ENCODE measurements at places on chromosomes 7 and 10. TPM values are rescaled to one million over a fixed set of nuclear protein-coding genes. Genes with fewer than 3 reads are reported as not detected.

NPFFR1 gene
- polyA plus RNA-seq: not detected

PKD2L1 gene
- not detected for polyA plus RNA-seq

DDX56 gene
- polyA plus RNA-seq: 41.1 TPM

OR2A12 gene
- polyA plus RNA-seq: not detected

PON3 gene
- not detected for polyA plus RNA-seq

FFAR4 gene
- not detected for polyA plus RNA-seq

ADAM8 gene
- polyA plus RNA-seq: 28.4 TPM

PKD1L1 gene
- polyA plus RNA-seq: not detected

GRID2IP gene
- 0.05 TPM for polyA plus RNA-seq

VGF gene
- polyA plus RNA-seq: not detected
